ENCODE measurements at places on chromosomes 11 and 22.

- no peak for DNase-seq
Measured at GRCh38 chr11:6531267-6531752, 34.2 kb downstream of the DNHD1 start.

DNA sequence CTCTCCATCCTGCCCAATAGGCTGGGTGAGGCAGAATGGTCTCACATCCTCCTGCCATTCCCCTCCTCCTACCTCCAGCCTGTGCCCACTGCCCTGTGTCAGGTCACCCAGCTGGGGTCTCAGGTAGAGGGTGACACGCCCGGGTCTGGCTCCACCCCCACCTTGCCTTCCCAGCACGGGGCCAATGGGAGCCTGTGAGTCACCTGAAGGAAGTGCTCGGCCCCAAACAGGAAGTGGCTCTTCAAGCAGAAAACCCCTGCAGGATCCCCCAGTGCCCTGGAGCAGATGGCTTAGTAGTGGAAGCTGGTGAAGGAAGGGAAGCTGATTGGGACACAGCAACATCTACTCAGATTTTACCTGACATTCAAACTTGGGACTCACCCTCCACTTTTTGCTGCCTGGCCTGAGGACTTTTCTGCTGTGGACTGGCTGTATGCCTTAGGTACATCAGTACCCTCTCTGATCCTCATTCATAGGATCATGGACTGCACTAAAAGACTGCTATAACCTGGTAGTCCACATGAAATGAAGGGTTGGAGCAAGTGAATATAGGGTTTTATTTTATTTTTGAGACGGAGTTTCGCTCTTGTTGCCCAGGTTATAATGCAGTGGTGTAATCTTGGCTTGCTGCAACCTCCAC is 33.4 kb downstream of the GDPD5 start:
- peak; percentile 43 for DNase-seq

DNA sequence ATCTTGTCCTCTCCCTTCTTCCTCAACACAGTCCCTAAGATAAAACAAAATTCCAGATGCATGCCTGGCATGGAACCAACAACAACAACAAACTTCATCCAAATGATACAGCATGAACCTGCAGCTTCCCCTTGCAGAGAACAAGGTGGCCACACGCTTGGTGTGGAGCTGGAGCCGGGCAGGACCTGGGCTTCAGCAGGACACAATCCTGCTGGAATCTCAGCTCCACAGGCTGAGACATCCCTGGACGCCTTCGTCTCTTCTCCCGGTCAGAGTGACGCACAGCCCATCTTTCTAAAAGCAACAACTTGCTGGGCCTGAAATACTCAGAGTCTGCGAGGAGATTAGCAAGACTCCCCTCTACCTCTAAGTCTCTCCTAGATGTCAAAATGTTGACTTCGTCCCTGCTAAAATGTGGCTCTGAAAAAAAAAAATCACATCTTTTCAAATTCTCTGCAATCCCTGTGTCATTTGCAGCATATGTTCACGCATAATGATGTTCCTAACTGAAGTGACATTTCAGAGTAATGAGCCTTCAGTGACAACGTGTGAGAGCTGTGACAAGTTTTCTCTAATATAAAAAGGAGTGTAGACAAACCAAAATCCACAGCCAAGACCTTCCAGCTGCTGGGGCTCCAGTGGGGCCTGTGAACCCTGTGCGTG is 1232.3 kb downstream of the TBC1D22A start:
- DNase-seq, result no peak

- DNase-seq, result no peak
Measured at GRCh38 chr11:55942785-55943392, 6.7 kb upstream of the OR5I1 start.

- no peak for DNase-seq
Measured at GRCh38 chr22:27903805-27904473, 15.1 kb downstream of the PITPNB start.

DNA sequence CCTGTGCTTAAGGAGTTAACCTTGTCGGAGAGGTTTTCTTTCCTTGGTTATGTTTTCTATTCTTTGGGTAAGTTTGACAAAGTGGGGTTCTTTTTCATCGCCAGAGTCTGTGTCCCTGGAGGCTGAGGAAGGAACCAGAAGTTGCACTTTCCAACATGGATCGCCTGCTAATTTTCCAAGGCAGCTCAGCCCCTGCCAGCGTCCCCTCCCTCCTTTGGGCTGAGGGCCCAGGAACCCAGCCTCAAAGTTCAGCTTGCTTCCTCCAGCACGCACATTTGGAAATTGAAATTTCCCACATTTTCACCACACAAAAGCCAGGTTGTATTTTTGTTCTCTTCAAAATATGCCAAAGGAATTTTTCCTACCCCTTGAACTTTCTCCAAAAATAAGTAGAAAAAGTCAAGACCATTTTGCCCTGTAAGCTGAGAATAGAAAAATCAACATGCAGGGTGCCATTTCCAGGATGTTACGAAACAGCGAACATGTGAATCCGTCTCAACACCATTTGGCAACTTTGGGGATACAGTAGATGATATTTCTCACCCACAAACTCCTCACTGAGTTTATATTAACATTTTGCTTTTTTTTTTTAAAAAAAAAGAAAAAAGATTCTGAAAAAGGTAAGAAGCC is 343.5 kb downstream of the TENM4 start:
- no peak for DNase-seq

GRCh38 chr22:18109410-18110193 is 1.0 kb upstream of the TUBA8 start:
- DNase-seq, result no peak

- DNase-seq, result no peak
Measured at GRCh38 chr11:114180301-114181055, 115.7 kb upstream of the NNMT start.

DNA sequence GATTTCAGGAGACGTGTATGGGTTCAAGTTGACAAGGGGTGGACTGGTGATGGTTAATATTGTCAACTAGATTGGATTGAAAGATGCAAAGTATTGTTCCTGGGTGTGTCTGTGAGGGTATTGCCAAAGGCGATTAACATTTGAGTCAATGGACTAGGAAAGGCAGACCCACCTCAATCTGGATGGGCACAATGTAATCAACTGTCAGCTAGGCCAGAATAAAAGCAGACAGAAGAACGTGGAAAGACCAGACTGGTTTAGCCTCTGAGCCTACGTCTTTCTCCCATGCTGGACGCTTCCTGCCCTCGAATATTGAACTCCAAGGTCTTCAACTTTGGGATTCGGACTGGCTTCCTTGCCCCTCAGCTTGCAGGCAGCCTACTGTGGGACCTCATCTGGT is 1.7 kb upstream of the YPEL4 start:
- no peak for DNase-seq

DNA sequence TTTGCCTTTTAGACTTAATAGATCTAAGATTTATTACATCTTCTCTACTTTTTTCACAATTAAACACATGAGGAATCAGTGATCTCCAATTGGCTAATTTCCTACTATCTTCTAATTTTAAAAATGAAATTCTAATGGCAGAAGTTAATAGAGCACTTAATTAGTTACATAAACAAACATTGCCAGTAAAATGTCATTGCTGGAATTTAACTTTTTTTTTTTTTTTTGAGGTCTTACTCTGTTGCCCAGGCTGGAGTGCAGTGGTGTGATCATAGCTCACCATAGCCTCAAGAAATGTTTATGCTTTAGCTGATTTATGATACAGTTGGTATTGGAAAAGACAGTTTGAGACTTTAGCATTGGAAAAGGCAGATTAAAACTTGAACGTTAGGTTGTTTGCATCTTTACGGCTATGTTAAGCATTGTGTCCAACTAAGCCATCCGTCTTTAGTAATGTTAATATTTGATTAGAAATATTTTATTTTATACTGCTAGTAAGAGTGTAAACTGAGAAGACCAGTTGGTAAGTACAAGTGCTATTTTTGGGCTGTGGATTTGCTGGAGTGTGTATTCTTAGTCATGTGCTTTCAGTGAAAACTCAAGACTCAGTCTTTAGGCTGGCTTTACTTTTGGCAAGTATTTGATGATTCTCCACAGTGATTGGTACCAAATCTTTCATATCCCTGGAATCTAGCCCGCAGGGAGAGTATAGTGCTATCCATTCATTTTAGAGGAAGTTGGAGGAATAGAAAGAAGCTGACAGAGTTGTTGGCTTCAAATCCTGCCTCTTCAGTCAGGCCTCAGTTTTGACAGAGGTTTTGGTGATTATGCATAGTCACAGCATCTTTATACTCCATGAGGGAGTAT is 4.5 kb downstream of the ANO5 start:
- DNase-seq, result no peak

GRCh38 chr11:10373340-10373739 is 68.5 kb downstream of the ADM start:
- DNase-seq, result no peak

DNA sequence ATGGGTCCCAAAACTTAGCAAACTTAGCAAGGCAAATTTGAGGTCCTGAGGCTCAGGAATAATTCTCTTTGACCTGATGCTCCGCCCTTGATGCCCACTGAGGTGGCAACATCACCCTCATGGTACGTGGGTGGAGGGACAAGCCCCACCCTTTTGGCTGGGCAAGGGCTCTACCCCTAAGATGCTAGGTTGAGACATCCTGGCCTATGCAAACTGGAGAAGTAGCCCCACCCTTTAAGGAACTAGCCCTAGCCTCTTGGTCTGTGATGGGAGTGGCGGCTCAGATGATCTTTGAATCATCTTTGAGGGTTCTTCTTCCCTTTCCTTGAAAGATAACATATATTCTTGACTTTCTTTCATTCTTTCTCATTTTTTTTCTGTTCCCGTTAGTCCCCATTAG is 32.9 kb downstream of the CABIN1 start:
- no peak for DNase-seq

DNA sequence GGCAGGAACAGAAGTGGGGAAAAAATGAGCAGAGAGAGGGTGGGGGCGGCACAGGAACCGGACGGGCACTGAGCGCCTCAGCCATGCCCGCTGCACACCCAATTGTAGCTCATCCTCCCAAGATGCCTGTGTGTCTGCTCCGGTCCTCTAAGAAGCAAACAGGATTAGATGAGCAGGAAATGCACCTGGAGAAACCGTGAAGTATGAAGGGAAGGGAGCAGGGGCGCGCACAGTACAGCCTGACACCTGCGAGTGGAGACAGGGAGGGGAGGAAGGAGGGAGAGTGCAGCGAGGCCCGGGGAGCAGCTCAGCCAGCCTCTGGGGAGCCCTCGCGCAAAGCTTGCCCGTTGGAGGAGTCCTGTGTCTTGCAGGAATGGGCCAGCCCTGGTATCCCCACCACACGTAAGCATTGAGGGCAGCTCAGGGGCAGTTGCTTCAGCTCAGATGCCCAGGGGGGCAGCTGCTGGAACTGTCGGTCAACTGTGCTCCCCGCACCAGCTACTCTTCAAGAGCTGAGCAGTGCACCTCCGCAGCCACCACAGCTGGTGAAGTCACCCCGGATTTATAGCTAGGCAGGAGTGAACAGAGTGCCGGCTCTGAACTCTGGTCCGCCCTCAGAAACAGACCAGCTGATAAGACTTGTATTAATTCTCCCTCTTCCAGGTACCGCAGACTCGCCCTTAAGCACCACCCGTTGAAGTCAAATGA is 7.0 kb downstream of the DNAJB13 start:
- DNase-seq, result no peak

DNA sequence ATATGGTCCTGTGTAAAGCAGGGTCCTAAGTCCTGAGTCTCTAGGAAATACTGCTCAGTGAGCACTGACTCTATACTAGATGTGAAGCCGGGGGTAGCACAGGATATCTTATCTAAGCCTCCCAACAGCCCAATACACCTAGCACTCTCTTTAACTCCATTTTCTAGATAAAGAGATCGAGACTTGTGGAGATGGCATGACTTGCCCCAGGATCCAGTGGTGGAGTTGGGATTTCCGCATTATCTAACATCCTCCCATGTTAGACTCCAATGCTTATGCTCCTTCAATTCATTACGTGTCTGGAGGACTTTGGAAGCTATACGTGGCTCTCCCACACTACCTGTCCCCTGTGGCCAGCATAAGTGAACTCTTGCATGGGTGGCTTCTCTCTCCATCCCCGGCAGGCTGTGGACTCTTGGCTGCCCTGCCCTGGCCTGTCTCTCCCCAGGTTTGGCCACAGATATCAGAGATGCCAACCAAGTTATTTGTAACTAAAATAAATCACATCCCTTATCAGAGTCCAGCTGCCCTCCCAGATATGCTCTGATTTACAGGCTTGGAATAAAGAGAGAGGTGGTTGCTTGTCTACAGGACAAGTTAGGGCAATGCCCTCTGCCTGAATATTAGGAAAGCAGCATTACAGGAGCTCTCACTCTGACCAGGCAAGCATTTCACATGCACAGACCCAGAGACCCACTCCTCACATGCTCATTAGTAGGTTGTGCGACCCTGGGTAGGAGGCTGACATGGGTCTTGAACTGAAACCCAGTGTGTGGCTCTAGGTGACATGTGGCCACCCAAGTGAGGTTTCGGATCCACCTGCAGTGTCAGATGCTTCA is 4.5 kb downstream of the CD44 start:
- no peak for DNase-seq

DNA sequence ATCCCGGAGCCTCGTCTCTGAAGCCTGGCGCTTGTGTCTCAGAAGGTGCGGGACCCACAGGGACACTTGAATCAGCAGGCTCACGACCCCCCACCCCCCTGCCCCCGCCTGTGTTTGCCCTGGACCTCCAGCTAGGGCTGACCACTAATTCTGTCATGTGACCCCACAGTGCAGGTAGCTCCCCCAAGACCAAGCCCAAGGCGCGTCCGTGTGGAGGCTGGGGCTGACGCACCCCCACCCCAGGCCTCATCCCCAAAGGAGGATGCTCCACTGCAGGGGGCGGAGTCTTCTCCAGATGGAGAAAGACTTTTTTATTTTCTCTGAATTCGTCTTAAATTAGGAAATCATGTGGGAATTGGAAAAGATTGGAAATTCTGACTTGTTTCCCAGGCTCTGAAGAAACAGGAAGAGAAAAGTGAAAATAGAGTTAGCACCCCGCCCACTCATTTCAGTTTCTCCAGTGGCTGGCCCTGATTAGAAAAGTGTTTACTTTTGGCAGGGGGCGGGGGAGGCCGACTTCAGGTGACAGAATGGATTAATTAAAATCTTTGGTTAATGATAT is 1.0 kb upstream of the RELA start:
- DNase-seq, result no peak

DNA sequence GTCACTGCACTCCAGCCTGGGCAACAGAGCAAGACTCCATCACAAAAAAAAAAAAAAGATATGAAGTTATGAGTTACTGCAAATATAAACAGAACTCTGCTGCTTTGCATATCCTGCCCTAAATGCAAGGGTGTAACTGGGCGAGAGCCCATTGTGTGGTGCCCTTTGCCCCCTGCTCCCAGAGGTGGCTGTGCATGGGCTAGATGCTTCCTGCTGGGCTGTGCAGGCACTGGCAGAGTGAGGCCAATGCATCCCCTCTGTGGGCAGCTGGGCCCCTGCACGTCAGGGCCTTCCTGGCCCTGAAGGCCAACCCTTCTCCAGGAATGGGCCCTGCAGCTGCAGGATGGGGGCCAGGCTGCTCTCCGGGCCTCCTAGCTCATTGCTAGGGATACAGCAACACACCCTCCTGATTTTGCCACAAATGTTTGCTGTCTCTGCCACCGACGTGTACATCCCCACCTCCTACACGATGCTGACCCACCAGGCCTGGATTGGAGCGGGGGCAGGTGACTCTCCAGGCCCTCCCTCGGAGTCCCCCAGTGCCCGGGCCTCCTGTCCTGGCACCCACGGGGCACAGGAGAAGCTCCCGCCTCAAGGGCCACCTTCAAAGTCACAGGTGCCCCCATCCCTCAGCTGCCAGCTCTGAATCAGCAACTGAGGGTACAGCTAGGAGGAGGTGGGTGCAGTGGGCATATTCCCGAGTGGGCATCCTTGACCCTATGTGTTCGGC is 40.7 kb upstream of the COMT start:
- DNase-seq, result no peak

GRCh38 chr11:97989121-97989520 is 1031.6 kb upstream of the CNTN5 start:
- DNase-seq, result no peak
